D721Med (cell line): ENCODE measurements at places on chromosomes 4 and X.

GRCh38 chr4:110138551-110138950, 59.9 kb downstream of the ELOVL6 start:
- no peak for DNase-seq

GRCh38 chr4:158704274-158704673, 18.9 kb downstream of the PPID start:
- DNase-seq: no peak

- DNase-seq: no peak
Measured at GRCh38 chr4:8346838-8347605, 77.5 kb downstream of the HTRA3 start.

- DNase-seq: no peak
Measured at GRCh38 chr4:66023061-66023460, 352.8 kb upstream of the EPHA5 start.

GRCh38 chr4:85905761-85906160, 430.8 kb downstream of the ARHGAP24 start:
- DNase-seq: no peak

- DNase-seq: no peak
Measured at GRCh38 chrX:144809025-144809424, 438.3 kb upstream of the SPANXN1 start.
